ENCODE measurements at places on chromosomes 12 and 14. TPM values are rescaled to one million over a fixed set of nuclear protein-coding genes. Genes with fewer than 3 reads are reported as not detected.

DNA sequence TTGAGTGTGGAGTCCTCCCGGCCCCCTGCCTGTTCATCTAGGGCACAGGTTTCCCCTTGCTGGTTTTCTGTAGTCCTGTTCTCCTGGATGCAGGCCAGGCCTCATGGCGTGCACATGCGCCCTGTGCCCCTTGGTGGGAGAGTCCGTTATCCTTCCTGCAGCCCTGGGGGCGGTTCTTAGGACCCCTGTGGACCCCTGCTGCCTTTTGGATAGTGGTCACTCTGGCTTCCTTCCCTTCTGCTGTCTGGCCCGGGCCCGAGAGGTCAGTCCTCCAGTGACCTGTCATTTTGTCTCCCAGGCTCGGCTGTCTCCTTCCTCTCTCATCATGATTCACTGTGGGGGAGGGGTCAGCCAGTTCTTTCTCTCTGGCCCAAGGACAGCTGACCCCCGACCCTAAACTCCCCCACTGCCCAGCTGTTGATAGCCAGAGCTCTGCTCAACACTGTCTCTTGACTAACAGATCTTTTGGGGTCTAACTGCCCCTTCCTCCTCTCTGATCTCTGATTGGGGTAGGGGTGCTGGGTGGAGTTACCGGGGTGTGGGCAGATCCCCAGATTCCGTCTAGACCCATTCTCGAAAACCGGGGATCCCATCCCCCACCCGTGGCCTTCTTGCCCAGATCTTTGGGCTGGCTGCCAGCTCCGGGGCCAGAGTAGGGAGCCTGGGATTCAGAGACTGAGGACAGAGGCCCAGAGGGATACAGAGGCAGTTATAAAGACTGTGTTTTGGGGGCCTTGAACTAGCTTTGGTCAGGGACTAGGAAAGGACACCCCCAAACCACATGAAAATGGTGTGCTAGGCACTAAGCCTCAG is 7.0 kb downstream of the CCND2 start:
- peak; percentile 78 for DNase-seq

The CDK2 gene
- 14.4 TPM for total RNA-seq

- DNase-seq, result no peak
These were observed 44.4 kb downstream of the UBE3B start for GRCh38 chr12:109521831-109522230.

DNA sequence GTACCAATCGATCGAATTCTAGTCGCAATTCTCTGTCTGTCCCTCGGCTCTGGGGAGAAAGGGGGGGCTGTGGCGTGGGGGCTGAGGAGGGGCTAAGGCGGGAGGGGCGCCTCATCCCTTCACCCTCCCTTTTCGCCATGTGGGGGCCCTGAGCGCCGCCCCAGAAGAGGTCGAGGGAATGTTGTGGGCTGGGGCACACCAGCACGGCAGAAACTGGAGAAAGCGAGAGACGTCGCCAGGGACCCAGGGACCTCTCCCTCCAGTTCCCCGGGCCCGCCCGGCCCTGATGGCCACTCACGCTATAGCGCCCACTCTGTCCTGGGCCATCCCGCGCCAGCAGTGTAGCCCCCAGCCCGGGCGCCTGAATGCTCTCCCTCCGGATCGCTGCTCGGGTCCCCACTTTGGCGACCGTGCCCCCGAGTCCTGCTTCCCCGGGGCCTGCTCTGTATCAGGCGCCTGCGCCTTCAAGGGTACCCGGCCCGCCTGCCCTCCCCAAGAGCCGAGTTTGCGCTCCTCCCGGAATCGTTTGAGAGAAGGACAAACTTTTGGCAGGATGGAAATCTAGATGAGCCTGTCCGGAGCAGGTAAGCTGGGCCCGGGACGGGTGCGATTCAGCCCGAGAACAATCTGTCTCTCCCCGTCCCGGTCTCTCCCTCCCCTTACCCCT is 62.6 kb downstream of the SMUG1 start:
- DNase-seq, result peak; percentile 77

- DNase-seq, result no peak
These were observed 4.2 kb upstream of the LIN7A start for GRCh38 chr12:80941916-80942315.

DNA sequence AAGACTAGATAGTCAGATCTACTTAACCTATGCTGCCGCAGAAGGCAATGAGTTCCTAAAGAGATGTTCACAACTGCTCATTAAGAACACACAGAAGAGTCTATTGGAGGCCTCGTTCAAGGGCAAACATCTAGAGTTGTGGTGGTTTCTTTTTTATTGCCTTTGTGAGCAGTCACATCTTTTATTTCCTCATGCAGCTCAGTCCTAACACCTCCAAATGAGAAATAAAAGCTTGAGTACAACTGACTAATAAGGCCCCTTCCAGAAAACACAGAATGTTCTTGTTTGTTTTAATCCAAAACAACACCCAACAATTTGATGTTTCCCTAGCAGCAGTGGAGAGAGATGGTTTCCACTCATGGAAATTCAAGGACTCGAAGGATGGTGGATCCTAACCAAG is 123.5 kb upstream of the NOS1 start:
- no peak for DNase-seq

GRCh38 chr14:100824091-100824551 is 1.8 kb upstream of the MEG3 start:
- no peak for DNase-seq

The TEX52 gene
- total RNA-seq, result not detected

The REC8 gene
- 20.9 TPM for total RNA-seq

DNA sequence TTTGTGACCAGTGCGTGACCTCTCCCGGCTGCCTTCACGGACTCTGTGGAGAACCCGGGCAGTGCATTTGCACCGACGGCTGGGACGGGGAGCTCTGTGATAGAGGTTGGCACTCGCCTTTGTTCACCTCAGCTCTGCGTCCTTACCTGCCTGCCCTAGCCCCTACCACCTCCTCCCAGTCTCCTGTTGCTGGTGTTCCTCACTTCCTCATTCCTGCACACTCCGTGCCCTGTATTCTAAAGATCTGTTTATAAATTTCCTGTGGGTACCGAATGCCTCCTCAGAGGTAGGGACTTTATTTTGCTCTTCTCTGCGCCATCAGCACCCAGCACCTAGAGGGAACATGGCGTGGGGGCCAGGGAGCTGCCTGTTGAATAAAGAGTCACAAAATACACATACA is 2.3 kb downstream of the DLK1 start:
- no peak for DNase-seq

The DBX2 gene
- 0.13 TPM for total RNA-seq

The EGLN3 gene
- total RNA-seq, result 10.9 TPM

The KLHL28 gene
- 19.2 TPM for total RNA-seq

- peak; percentile 87 for DNase-seq
These were observed 60.7 kb downstream of the PLEKHG3 start for GRCh38 chr14:64764641-64765520.
